ENCODE measurements at places on chromosomes 5 and 9.

- DNase-seq, result no peak
Observed at GRCh38 chr5:78364005-78364404, 3.6 kb downstream of the SCAMP1 start.

DNA sequence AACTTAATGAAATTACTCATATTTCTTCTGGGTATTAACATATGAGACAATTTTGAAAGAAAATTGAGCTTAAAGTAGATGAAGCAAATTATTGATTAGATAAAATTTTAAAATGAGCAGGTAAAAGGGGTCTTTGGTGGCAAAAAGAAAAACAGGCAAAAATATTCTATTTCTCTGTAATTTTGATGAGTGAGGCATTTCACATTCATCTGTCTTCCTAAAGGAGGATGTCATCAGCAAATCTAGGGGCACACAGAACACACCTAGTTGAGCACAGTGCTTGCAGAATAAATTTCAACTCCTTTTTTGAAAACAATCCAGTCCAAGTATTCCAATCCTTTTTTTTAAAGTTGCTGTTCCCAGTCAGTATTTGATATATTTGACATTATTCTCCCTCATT is 16.2 kb downstream of the ZNF189 start:
- DNase-seq, result no peak

- no peak for DNase-seq
Observed at GRCh38 chr5:119578937-119579336, 50.4 kb upstream of the FAM170A start.

DNA sequence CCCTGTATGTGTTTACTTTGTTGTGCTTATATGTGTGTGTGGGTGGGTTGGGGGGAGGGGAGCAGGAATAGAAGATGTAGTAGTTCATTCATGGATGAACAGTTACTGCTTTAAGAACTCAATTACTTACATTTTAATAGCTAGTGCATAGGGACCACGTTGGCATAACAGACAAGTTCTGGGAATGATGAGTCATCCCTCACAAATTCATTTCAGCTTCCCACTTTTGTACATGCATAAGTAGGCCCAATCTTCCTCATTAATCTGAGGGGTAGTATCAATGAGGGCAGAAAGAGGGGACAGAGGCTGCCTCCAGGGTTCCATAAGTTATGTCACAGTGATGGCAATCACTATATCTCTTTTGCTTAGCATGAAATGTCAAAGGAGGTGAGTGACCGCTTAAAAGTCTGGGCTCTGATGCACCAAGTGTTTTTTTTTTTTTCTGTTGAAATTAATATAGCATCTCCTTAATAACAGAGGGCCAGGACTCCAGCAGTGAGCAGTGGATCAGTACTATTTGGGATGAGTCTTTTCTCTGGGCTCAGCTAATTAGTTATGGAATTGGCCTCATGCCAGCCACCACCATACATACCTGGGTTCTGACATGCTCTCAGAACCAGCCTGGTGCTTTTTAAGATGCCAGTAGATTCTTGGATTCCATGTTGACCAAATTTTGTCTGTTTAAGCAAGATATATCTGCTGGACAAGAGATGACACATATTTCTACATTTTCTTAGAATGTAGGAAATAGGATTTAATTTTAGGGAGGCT is 37.1 kb downstream of the PRDM6 start:
- no peak for DNase-seq

DNA sequence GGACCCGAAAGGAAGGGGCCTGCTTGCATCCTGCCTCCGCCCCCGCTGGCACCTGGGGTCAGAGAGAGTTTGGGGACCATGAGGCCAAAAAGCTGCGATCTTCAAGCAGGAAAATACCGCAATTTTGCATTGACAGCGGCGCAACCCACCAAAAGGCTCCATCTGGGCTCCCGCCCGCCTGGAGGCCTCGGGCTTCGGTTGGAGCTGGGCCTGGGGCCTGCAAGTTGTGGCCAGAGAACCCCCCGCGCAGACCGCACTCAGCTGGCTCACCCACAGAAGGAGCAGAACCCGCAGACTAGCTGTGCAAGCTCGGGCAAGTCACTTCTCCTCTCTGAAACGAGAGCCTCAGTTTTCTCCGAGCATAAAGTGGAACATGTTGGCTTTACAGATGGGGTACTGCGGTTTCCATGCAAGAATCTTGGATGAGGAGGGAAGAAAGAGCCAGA is 1.3 kb downstream of the NR5A1 start:
- DNase-seq, result no peak

DNA sequence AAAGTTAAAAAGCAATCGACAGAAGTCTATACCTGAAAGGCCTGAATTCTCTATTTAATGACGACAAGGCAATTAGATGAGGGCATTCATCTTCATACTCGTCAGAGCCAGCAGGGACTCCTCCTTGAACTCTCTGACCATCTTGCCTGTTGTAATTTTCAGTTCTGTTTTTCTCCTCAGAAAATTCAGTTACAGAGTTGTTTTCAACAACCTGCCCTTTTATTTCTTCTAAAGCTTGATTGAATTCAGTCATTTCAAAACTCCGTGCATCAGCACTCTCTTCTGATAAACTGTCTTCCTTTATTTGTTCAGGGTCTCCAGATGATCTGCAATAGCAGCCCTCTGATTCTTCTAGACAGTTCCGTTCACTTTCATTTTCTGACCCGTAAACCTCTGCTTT is 15.6 kb downstream of the RIOK2 start:
- no peak for DNase-seq

- DNase-seq, result no peak
Observed at GRCh38 chr9:123225374-123225813, 43.0 kb downstream of the STRBP start.

DNA sequence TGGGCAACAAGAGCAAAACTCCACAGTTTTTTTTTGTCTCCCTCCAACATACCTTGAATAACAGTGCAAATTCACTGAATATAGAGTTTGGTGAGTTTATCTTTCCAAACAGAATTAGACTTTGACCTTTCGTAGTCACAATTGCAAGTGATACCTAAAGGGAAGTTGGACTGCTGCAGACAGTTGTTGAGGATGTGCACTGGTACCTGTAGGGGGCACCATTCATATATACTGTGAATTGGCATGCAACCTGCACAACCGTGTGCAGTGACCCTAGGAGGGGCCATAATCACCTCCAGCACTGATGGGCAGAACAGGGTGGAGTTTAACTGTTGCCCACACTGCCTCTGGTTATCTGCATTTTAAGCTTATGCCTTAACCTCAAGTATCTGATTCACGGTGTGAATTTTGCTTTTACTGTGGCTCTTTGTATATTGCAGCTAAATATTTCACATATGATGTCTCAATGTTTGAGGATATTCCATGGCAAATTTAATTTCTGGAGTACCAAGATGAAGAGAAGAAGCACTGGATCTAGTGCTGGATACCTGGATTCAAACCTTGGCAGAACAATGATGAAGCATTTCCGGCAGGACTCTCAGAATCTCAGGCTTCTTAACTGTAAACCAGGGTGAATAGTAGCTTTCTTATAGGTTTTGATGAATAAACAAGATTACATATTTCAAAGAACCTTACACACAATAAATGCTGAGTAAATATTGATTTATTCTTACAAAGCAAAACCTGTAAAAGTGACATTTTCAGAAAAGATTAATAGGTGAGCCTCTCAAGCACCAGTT is 144.3 kb downstream of the ACTBL2 start:
- no peak for DNase-seq

- DNase-seq, result no peak
Observed at GRCh38 chr5:76504901-76505564, 101.9 kb downstream of the IQGAP2 start.

- DNase-seq, result no peak
Observed at GRCh38 chr5:17147617-17148016, 69.8 kb upstream of the BASP1 start.

GRCh38 chr9:11269036-11269435 is 656.2 kb upstream of the PTPRD start:
- DNase-seq, result no peak

- no peak for DNase-seq
Observed at GRCh38 chr9:127538849-127539258, 73.2 kb upstream of the STXBP1 start.

GRCh38 chr5:62942384-62942783 is 363.8 kb downstream of the LRRC70 start:
- DNase-seq, result no peak

DNA sequence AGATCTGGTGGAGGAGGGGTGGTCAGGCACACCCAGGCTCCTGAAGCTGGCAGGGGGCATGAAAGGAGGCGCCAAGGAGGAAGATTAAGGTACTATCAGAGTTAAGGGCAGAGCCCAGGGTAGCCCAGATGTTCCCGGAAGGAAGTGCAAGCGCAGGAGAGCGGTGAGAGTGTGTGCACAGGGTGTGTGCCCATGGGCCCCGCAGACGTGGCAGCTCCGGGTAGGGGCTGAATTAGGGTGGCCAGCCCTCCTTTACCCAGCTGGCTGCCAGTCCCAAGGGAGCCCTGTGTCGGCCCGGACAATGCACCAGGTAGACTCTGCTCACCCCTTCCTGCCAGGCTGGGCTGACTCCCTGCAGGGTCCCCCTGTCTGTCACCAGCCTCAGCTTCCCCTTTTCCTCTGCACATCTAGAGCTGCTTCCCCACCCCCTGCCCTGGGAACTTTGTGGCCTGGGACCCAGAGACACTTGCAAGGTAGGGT is at the start of gene SMIM33:
TSS of gene SMIM33 (plus strand) at position 184 of the 480 bp plus-strand sequence. CDS start at position 302, 118 bp downstream.
- DNase-seq, result no peak

GRCh38 chr5:56382896-56383295 is 149.8 kb upstream of the ANKRD55 start:
- no peak for DNase-seq

DNA sequence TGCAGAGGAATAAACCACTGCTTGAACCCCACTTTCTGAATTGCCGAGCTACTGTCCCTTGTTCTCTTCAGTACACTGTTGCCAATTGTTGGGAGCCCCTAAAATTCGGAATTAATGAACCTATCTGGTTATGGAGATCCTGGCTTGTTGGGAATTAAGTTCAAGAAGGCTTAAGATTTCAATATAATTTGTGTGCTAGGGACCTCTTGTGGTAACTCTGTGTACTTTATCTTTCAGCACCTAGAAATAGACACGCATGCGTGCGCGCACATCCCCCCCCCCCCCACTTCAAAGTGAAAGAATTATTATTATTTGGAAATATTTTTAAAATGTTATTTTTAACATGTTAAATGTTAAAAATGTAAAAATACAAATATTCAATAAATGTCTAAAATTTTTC is 53.3 kb upstream of the FAM169A start:
- no peak for DNase-seq

DNA sequence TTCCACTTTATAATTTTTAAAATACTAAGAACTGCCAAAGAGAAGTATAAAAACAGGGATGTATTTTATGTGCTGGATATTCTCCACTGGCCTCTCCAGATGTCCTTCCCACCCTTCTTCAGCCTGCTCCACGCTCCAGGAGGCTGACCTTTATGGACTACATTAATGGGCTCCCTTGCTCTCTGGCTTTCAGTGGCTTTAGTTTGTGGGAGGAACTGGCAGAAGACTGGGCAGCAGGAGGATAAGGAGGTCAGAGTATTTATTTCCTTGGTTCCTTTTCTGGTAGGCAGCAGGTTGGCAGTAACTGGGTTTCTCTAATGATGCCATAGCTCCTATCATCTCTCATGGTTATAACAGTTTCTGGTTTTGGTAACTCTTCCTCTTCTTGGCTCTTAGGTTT is 133.9 kb downstream of the PAM start:
- DNase-seq, result no peak

DNA sequence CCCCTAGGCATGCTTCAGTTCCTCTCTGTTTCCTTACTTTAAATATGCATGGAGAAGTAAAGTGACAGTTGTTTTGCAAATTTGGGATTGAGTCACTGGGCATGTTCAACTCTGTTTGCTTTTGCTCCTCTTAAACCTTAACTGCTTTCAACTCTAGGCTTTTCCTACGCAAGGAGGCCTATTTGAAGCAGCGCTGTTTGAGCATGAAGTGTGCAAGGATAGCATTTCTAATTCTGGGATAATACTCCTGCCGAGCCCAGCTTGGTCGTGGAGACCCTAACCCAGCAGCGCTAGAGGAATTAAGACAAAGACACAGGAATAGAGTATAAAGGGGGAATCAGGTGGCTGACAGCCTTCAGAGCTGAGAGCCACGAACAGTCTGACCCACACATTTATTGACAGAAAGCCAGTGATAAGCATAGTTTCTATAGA is 803.4 kb upstream of the CDH10 start:
- no peak for DNase-seq

- DNase-seq, result no peak
Observed at GRCh38 chr9:6884101-6884500, 126.3 kb downstream of the KDM4C start.

DNA sequence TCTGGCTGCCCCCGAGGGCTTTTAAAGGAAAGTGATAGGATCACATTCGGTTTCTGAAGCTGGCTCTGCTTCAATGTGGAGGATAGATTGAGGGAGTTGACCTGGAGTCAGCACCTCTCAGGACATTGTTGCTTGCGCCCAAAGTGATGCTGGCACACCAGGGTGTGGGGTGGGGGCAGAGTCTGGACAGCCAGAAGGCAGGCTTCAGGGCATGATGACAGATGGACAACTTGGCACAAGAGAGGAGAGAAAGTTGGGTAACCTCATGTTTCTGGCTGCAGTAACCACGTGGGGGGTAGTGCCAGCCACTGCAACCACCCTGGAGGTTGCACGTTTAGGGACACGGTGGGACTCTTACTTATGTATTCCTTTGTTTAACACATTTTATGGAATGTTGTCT is 9.5 kb downstream of the ALDH1B1 start:
- DNase-seq, result no peak

DNA sequence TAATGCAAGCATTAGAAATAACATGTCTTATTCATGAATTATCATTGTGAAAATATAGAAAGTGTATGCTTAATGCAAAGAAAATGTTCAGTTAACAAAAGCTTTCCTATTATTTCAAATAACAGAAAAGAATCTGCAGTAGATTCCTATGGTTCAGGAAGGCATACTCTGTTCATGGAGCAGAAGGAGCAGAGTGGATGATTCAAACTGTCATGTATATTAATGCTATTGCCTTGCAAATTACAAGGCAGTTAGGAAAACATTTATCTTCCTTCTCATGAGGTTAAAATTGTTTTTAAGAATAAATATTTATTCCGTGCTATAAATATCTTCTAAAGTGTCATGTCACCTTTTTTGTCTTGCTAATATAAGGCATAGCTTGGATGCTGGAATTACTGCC is 47.5 kb downstream of the PCSK1 start:
- no peak for DNase-seq

DNA sequence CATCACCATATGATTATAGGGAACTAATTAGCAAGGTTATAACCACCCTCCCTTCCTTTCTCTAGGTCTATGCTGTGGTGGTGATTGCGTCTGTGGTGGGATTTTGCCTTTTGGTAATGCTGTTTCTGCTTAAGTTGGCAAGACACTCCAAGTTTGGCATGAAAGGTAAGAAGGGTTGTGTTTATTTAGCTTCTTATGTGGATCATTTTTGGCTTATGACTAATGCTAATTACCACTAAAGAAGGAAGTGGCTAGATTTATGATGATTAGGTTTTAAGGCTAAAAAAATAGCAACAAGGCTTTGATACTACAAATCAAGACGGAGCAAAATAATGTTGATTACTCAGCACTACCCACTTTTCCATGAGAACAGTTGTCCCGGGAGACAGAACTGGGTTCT is 82.4 kb downstream of the NTRK2 start:
- no peak for DNase-seq

Measured in liver (tissue), 10 donors.